Small intestine (tissue), 16 donors: ENCODE measurements at places on chromosomes 7 and 10.

DNA sequence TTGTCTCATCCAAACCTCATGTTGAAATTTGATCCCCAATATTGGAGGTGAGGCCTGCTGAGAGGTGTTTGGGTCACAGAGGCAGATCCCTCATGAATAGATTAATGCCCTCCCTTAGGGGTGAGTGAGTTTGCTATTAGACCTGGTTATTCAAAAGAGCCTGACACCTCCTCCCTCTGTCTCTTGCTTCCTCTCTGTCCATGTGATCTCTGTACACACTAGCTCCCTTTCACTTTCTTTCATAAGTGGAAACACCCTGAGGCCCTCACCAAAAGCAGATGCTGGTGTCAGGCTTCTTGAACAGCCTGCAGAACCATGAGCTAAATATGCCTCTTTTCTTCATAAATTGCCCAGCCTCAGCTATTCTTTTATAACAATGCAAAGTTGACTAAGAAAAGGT, 447.1 kb downstream of the MDFIC start:
- no peak for DNase-seq

DNA sequence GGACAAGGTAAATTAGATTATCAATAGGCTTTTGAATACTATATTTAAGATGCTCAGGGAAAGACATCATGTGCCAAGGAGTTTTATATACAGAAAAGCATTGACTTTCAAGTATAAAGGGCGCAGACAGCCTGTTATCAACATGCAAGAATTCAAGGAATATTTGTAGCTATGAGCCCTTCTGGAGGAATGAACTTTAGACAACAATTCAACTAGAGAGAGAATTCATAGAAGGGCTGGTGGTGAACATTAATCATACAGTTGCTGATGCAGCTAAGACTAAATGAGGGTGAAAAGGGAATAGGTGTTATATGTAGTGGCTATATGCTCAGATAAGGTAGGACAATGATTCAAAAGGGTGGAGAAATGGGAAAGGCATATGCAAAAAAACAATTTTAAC, 41.2 kb downstream of the AOAH start:
- peak; percentile 50 for DNase-seq

DNA sequence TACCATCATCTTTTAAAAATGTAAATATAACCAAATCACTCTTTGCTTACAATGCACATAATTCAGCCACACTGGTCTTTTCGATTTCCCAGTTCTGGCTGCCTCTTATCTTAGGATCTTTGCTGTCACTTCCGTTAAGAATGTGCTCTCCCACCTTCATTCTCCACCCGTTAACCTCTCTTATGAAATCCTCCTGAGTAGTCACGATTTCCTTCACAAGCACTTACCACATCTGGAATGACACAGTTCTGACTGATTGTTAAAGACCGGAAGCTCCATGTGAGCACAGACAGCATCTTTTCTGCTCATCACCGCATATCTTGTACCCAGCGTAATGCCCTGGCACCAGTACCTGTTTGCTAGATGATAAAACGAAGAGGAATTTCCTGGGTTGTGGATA, 84.3 kb downstream of the CUL2 start:
- DNase-seq: no peak

GRCh38 chr7:94212160-94212559, 182.5 kb upstream of the COL1A2 start:
- DNase-seq: no peak

DNA sequence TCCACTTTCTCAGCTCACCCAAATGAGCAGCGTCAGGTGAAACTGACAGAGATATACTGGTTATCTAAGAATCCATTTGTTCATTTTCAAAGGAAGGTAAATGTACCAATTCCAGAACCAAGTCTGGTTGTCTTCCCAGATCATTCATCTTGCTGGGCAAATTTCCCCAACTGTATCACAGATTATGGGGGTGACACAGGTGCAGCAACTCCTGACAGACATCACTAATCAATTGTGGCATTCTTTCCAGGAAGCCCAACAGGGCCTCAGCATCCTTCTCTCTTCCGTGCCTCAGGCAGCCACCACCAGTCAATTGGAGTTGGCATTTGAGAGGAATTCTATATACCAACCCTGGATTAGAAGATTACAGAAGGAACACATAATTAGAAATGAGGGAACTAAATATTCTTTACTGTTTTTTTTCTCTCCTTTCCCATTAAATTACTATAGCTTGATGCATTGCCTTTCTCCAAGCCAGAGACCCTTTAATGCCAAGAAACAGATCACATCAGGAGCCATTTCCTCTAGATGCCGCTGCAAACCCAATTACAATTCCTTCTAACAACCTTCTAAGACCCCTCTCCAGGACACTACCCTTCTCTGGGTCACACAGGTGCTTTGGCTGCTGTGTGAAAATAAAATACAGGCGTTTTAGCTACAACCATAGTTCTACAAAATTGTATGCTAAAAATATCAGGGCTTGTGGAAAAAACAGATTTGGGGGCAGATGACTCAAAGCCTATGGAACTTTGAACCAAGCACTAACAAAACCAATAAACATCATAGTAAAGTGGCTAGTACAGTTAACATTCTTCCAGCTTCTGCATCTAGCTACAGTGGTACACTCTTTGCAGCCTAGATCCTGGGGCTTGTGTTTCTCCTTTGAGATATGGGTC, 291.6 kb downstream of the RNLS start:
- no peak for DNase-seq

DNA sequence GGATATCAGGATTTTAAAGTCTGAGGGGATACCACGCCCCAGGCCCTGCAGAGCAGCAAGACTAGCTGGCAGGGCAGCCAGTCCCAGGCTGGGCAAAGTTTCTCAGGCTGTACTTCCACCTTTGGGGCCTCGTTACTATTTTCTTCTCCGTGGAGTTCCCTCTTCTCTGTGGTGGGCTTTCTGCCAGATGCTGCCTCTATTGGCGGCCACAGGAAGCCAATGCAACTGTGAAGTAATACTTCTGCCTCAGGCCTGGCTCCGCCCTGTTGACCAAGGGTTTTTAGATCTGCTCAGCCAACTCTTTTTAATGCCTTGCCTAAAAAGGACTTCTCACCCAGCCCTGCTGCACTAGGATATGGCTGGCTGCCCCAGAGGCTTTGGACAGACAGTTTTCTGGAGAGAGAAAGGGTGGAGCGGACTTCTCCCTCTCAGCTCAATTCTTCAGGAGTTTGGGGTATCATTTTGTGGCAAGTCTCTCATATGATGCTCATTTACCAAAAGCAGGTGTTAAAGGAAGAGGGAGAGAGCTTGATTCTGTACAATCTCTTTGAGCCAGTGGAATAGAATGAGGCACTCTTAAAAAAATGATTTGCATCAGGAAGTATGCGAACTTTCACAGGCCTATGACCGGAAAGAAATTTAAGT, 67.4 kb downstream of the HHEX start:
- DNase-seq: peak; percentile 28

DNA sequence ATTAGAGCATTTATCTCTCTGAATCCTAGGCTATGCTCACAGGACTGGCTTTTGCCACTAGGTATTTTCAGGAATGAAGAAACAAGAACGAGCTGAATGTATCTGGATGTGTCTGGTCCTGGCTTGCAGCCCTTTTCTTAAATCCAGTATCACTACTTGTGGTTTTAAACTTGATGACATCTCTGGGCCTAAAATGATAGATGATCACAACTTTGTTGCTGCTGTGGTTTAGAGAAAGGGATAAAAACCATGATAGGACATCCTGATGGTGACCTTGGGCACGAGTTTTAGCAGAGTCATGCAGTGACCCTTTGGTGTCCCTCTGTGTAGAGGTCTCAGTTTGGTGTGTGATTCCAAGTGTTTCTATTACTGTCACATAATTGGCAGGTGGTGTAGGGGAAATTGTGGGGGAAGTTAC, 31.7 kb upstream of the SEMA3C start:
- no peak for DNase-seq

GRCh38 chr10:23073527-23073926, 21.9 kb upstream of the MSRB2 start:
- DNase-seq: no peak

GRCh38 chr10:72663971-72664370, 28.0 kb upstream of the MCU start:
- no peak for DNase-seq

DNA sequence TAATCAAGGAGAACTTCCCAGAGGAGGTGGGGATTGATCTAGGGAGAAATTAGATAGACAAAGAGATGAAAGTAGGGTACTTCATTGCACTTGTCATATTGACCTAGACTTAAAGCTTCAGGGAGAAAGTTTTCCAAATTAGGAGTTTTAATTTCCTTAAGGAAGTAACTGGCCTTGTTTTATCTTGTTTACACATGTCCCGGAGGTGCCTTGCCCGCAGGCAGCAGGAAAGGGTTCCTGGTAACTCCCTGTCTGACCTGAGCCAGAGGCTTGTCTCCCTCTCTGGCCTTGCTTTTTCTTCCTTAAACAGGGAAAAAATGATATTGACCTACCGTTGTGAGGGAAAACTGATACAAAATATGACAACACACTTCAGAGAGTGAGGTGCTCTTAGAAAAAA, 181.6 kb downstream of the EVX1 start:
- DNase-seq: peak; percentile 58

GRCh38 chr10:32340596-32341180, 6.3 kb downstream of the EPC1 start:
- no peak for DNase-seq

- peak; percentile 52 for DNase-seq
These were observed 128.0 kb downstream of the MBL2 start for GRCh38 chr10:52644373-52645186.

DNA sequence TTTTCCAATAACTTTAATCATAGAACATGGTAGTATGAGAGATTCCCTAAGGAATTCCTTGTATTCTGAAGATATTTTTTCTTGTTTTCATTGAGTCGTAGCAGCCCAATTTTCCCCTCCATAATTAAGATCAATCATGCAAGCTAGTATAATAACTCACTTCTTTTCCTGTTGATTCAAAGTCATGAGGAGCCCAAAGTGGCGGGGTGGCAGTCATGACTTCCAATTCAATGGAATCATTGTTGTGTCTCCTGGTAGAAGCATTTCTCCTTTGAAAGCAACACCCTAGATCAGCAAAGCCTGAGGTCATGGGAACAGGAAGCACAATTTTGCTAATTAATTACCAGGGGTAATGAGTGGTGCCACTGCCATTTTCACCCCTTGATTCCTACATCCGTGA, 77.6 kb upstream of the MAGI2 start:
- DNase-seq: no peak

DNA sequence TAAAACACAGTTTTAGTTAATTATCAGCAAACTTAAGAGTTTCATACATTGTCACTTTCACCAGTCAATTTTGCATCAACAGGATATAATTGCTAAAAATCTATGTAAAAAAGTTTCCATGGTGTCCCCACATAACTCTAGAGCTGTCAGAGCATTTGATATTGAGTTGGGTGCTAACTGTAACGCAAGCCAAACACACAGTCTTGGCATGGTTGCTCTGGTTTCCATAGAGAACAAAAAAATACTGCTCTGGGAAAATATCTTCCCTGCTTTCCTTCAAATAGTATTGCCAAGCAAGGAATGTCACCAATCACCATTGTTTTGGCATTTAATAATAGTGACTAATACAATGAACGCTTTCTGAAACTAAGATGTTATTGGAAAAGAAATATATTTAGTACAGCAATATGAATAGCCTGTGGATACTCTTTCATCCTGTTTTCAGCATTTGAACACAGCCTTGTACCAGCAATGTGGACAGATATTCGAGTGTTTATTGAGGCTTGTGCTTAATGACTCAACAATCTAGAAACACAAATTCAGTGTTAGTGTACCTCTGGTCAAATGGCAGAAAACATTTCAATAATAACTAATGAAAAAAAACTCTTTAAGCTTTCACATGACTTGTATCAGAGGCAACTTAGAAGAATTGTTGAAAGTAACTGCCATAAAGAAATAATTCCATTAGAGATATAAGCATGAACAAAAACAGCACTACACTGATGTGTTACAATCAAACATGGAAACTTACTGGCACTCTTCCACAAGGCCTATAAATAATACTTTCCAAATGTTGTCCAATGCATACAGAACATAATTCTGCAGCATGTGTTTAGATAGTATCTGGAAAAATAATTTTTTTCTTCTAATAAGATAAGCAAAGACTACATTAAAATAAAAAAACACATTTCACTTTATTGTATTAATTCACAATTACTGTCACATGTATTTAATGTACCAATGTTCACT, 1469.5 kb upstream of the CELF2 start:
- no peak for DNase-seq

- peak; percentile 84 for DNase-seq
These were observed 1.1 kb upstream of the PWWP2B start for GRCh38 chr10:132395704-132396493.

DNA sequence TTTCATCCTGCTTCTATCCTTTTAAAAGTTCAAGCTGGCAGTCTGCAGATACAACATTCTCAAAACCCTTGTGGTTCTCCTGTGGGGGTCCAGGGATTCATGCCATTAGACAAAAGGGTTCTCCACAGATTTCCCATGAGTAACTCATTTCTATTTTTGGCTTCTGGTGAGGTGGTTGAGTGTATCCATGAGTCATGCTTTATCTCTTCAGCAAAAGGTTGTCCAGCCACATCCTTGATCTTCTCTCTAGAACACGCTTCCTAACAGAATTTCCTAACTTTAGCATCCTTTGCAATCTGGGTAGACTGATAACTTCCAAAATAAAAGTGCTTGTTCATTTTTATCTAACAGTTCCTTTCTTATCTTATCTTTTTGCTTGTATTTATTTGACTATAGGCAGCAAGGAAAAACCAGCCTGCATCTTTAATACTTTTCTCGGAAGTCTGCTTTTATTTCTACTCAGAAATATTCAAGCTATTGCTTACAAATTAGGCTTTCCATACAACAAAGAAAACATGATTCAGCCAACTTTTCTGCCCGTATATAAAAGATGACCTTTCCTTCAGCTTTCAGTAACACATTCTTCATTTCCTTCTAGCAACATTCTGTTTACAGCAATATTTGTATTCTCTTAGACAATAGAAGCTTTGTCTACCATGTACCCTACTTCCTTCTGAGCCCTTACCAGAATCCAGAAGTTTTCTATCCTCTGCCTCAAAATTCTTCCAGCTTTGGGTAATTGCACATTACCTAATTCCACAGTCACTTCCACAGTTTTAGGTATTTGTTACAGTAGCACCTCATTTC, 79.3 kb upstream of the IL6 start:
- DNase-seq: no peak

GRCh38 chr10:35306852-35307251, 29.5 kb upstream of the CCNY start:
- peak; percentile 95 for DNase-seq

DNA sequence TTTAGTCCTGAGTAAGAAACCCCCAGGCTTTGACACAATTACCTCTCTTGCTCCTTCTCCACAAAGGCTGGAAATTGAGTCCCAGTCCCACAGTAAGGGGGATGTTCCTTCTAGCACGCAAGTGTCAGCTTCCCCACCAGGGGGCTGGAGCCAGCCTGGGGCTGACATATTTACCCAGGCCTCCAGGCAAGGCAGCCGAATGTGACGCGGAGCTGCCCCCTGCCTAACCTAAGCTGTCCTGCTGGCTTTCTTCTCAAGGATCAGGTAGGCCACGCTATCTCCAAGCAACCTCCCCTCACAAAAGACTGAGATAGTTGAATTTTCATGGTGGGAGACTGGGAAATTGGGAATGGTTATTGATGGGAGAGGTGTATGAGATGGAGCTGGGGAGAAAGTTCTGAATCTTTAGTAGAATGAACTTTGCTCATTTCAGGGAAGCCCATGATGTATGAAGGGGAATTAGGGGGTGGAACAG, 19.2 kb upstream of the BMPER start:
- DNase-seq: no peak
